Stimulated activated CD4-positive, alpha-beta T cell treated with anti-CD3 and anti-CD28 coated beads, Interleukin-1b, Interleukin-23, amount 100 ng/mL, for 1 hour (primary cell): ENCODE measurements at places on chromosomes 7 and 10.

GRCh38 chr7:104945599-104945956, 68.4 kb upstream of the KMT2E start:
- DNase-seq: no peak

DNA sequence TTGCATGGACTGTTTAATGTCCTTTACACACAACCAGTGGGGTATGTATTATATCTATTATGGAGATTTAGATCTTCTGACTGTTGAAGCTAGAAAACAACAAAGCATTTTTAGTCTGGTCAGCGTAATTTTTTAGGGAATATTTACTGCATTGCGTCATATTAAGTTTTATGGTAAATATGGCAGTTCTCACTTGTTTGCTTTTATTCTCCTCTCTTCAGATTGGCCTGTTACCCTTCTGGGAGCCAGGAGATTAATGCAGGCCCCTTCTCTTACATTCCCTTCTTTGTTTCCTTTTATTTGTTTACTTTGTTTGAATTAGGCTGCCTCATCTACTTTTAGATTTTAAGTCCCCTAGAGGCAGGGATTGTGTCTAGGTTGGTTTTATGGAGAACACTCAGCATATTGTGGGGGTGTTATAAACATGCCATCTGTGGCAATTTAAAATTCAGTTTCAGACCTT, 13.8 kb downstream of the UBE2D1 start:
- no peak for DNase-seq

DNA sequence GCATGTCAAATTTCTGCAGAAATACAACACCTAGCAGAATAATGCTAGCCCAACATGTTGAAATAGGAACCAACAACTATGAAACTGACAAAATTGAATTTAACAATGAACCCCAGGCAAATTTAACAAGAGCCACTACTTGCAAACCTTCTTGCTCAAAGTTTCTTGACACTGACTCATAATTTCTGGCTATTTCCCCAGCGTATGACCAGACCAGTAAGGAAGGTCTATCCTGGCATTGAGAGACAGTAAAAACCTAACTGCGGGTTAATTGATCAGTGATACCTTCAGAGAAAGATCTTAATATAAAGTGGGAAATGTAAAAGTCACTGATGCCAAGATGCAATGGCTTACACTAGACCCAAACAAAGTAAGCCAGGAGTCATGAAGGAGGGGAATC, 510.1 kb downstream of the ARL4A start:
- no peak for DNase-seq

GRCh38 chr7:50470250-50471163, 20.4 kb upstream of the FIGNL1 start:
- DNase-seq: no peak

DNA sequence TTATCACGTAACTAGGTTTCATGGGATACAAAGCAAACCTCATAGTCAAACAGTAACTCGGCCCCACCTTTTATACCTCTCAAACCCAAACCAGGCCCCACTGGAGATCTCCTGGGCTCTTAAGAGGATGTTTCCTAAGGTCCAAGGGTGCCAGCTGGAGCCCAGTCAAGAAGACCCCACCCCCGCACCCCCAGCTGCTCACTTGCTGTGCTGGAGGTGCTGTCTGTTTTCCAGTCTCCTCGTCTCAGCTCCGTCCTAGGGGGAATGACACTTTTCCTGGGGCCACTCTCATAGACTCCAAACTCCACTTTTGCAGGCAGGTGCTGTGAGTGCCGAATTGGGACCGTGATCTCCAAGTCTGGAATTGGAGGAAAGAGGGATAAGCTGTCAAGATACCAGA, 22.7 kb upstream of the TM9SF3 start:
- no peak for DNase-seq

DNA sequence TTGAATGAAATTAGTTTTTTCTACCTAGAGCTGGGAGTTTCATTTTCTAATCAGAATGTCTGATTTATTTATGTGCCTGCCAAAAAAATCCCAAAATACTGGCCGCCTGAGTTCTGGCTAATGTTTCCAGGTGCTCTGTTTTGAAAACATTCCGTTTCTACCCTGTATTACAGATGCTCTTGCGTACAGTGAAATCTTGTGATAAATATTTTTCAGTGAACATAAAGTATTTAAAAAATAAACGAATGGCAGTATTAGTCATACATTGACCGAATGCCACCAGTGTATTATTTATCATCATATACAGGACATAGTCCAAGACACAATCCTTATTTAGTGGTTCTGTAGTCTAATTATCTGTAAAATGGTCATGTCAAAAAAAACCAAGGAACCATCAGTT, 102.8 kb downstream of the KAT6B start:
- no peak for DNase-seq

DNA sequence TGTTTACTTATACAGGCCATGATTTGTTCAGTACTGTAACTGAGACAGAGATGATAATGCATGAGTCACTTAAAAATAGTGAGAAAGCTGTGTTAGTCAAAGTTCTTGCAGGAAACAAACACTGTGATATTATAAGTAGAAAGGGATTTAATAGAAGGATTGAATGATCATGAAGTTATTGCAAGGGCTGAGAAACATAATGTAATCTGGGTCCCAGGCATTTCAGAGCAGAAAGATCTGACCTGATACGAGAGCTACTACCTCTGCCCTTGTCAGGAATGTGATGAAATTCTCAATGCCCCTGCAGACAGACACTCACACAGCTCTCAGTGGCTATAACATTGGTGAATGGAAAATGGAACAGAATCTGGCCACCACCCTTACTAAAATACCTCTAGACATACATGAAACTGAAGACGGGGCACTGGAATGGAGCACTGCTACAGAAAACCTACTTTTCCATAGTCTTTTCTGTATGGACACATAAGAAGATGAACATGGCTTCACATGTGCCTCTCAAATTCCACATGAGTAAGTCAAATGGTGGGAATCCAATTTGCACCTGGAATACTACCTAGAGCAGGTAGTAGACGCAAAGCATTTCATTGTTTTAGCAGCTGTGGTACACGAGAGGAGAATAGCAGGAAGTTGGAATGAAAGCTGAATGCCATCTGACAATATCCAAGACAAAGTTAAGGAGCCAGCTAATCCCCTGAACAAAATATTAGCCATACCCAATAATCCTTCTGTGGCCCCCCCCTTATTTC, 19.1 kb upstream of the VWDE start:
- DNase-seq: no peak

- no peak for DNase-seq
Measured at GRCh38 chr10:127174866-127175265, 21.5 kb downstream of the INSYN2A start.

DNA sequence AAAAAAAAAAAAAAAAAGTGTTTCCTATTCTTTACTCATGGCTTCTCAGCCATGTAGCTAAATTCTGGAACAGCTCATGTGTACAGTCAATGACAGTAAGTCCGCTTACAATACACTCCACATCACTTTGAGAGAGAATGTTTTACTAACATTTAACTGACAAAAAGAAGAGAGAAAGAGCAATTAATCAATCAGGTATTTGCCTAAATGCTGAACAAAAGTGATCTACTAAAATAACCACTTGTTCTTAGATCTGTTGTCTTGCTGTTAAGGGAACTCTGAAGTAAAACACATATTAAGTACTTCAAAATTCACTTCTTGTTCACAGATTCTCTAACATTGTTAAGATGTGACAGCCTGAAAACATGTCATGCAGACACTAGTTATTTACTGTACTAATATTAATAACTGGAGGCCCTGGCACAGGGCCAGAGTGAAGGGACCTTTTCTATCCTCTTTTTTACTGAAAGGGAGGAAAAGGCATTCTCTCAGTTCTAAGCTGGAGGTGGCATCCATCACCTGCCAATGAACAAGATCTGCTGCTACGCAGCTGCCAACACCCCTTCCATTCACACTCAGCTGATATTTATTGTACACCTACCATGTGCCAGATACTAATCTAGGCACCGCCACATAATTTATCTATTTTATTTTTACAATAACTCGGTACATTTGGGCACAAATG, 72.6 kb downstream of the AHR start:
- DNase-seq: no peak

DNA sequence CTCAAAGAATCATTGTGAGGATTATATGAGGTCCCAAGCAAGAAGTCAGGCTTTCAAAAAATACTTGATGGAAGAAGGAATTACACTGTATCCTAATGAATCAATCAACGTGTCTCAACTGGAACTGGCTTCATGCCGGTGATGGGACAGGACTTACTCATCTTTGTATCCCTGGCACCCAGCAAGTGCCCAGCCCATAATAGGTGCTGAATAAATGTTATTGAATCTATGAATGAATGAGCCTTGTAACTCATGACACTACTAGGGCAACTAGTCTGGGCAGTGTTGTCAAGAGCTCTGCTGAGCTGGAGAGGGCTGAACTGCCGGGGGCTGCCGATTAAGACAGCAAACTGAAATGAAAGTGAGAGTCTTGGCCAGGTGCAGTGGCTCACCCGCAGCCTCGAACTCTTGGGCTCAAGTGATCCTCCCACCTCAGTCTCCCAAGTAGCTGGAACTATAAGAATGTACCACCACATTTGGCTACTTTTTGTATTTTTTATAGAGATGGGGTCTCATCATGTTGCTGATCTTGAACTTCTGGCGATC, 87.2 kb upstream of the KIF5B start:
- DNase-seq: no peak

GRCh38 chr7:2258661-2259365, 16.8 kb downstream of the NUDT1 start:
- DNase-seq: no peak

- DNase-seq: no peak
Measured at GRCh38 chr7:81031243-81031642, 112.4 kb upstream of the SEMA3C start.

- DNase-seq: no peak
Measured at GRCh38 chr10:22479419-22479818, 134.1 kb downstream of the SPAG6 start.

DNA sequence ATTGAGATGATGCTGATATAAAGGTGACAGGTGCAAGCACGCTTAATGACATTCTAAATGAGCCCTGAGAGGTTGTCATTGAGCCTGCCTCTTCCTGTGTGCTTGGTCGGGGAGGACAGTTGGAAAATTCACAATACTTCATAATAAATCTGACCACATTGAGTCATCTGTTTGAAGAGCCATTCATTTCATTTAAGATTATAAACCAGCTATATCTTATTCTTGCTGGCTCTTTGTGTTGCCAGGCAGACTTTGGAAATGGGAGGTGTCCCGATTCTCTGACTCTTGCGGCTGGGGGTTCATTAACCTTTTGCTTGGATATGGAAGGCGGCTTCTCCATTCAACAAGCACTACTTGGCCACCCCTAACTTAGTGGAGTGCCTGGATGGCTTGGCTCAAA, 198.2 kb downstream of the FANK1 start:
- DNase-seq: no peak

- DNase-seq: no peak
Measured at GRCh38 chr10:131708225-131708880, 192.5 kb upstream of the PPP2R2D start.

DNA sequence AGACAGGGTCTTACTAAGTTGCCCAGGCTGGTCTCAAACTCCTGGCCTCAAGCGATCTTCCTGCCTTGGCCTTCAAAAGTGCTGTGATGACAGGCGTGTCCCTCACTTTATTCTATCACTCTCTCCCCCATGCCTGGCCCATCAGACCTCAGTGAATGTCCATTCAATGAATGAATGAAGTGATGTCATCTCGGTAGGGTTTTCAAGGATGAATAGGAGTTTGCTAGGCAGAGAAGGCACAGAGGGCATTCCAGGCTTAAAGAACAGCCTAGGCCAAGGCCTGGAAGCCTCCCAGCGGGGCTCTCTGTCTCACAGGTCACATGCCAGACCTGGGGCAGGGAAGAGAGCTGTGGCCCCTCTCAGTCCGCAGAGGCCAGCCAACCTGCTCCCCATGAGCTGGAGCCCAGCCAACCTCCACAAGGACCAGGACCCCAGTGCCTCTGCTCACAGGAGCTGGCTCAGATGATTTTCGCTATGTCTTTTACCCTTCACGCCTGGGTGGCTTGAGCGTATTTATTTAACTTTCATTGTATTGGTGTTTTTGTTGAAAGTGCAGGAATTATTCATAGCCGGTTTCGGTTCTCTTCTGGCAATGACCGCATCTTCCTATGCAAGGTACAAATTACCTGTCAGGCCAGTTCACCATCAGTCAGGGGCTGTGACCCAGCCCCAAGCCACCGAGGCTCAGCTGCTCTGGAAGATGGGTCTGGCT, 11.8 kb upstream of the TNRC18 start:
- DNase-seq: no peak

- DNase-seq: no peak
Measured at GRCh38 chr7:157097569-157097968, 41.2 kb upstream of the UBE3C start.

DNA sequence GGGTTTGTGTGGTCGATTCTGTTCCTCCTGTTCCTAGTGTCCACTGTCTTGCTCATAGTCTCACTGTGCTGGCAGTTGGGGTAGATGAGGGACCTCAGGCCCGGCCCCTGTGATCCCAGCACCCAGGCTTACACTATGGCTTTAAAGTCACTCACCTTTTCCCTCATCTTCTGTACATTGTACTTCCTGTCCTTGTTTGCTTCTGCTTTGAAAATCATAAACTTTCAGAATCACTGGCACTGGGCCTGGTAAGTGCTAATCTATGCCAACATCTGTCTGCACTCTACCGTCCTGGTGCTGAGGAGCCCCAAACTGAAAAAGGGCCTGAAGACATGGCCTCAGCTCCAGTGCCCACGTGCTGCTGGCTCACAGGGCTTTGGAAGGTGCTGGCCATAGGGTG, 5.7 kb upstream of the TAS2R60 start:
- DNase-seq: no peak

DNA sequence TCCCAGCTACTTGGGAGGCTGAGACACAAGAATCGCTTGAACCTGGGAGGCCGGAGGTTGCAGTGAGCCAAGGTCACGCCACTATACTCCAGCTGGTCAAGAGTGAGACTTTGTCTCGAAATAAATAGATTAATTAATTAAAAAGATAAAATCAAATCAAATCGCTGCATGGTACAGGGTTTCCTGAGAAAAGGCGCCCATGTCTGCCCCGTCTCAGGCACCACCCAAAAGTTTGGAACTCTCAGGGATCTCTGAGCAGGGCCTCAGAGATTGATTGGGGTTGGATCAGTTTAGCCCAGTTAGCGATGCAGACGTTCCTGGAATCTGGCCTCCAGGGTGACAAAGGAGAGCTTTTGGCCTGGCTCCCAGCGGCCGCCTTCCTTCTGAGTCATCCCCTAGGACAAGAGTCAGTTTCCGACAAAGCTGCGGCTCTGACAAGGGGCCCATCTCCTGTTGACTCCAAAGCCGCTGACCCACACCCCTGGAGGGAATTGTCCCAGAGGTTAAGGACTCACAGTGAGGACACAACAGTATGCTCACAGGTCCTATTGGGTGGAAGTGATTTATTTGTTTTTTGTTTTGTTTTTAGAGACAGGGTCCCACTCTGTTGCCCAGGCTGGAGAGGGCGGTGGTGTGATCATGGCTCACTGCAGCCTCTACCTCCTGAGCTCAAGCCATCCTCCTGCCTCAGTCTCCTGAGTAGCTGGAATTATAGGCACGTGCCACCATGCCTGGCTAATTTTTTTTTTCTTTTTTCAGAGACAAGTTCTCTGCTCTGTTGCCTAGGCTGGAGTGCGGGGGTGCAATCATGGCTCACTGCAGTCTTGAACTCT, 6.8 kb downstream of the ORAI2 start:
- no peak for DNase-seq

DNA sequence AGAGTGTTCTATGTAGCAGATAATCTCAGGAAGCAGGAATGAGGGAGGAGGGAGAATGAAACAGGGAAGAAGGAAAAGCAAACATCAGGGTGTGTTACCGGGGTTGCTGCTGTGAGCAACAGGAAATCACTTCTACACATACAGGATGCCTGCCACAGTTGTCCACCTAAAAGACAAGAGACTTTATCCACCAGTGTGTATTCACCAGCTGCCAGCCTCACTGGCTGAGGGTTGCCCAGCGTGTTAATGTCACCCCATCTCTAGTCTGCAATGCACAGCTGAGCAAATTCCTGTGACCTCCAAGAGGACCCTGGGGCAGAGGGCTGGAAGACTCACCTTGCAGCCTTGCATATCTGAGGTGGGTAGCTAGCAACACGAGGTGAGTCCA, 183.7 kb downstream of the GPAM start:
- DNase-seq: no peak
